ENCODE measurements at places on chromosomes 3 and 15.
A peak's percentile ranks its signal among the peaks of the same experiment; 100 is the strongest.

DNA sequence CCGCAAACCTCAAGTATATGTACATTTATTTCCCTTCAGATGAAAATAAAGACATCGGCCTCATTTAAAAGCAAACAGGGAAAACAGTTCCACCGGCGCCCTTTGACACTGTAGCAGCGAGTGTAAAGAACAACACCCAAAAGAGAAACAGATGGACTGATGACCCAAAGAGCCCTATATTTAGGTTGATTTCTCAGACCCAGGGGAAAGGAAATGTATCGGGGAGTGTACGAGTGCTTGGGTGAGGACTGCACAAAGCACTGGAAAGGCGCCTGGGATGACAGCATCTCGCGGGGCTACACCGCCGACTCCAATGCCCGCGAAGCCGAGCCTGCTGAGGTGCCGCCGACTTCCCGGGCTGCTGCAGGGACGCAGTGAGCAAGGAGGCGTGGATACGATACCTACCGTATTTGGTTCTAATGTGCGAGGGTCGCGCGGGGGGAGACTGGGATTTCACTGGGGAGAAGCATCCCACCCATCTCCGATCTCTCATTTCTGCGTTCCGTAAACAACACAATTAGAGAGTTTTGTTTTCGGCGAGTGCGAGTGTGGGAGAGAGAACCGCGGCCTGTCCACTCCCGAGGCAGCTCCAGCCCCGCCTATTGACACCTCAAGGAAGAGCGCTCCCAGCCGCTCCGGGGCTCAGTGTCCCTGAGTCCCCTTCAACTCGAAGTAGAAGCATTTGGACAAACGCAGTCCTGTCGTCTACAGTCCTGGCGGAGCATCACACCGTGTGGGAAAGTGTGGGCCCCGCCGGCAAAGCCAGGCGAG, 2.0 kb downstream of the MECOM start:
- no peak for DNase-seq

- no peak for DNase-seq
Observed at GRCh38 chr3:2927259-2927658, 182.9 kb downstream of the IL5RA start.

- DNase-seq: peak; percentile 74
Observed at GRCh38 chr15:66115568-66116206, 137.9 kb downstream of the MEGF11 start.

DNA sequence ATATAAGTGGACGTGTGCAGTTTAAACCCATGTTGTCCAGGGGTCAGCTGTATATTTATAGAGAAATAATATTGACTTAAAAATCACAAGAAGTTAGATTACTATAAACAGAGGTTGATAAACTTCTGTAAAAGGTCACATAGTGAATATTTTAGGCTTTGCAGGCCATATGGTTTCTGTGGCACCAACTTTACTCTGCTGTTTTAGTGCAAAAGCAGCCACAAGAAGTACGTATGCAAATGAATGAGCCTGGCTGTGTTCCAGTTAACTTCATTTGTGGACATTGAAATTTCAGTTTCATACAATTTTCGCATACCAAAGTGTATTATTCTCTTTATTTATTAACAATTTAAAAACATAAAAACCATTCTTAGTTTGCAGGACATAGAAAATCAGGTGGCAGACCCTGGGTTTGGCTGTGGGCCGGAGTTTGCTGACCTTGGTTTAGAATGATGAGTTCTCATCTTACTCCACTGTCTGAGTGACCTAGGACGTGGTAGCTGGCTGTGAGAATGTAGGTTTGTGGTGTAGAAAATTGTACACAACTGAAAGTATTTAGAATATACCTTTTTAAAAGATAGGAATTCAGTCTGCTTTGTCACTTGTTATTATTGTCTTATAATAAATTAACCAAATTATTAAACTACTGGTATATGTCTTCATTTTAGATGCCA, 16.3 kb downstream of the FAN1 start:
- no peak for DNase-seq

DNA sequence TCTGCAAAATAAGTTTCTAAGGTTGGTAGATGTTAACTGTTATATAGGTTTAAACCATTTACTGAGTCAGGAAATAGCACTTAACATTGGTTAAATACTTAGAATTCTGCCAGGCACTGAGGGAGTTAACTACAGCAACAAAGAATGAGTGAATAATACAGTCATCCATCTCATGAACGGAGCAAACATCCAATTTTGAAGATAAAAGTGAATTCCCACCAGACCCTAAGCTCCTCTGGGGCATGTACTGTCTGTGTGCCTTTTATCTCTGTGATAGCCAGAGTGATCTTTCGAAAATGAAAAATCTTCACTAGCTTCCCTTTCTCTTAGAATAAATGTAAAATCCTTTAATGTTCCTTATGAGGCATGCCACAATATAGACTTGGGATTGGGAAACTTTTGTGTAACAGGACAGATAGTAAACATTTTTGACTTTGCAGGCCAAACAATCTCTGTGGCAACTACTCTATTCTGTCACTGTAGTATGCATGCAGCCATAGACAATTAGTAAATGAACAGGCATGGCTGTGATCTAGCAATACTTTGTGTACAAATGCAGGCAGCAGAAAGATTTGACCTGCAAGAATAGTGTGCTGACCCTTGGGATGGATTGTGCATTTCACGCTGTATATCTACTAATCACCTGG, 294.5 kb upstream of the LMCD1 start:
- no peak for DNase-seq

DNA sequence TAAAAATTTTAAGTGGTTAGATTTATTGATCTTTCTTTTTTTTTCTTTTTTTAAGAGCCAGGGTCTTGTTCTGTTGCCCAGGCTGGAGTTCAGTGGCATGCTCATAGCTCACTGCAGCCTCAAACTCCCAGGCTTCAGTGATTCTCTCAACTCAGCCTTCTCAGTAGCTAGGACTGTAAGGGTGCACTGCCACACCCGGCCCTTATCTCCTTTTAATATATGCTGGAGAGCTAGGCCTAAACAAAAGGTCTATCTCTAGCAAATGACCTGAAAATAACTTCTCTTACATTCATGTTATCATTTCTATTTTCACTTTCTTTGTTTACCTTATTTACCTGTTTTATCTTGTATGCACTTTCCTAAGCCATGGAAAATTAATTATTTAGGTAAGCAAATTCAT, 35.2 kb upstream of the MELTF start:
- no peak for DNase-seq

DNA sequence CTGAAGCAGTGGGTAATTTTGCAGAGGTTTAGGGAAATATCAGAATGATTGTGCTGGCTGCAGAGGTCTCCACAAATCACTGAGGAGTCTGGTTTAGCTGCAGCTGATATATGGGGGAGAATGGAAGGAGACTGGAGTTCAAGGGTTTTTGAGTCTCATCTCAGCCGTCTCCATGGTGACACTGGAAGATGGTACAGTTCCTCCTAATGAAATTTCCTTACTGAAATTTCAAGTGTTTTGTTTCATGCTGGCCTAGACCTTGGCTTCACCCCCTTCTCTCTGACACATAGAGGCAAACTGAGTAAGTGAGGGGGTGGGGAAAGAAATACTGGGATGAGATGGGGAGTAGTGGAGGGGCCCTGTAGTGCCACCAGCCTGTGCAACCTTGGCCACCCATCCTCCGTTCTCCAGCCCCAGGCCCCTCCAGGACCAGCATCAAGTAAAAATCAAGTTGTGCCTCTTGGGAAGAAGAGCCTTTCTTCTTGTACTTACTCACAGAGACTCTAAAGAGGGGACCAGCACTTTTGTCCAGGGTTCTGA, 17.8 kb upstream of the MORF4L1 start:
- no peak for DNase-seq

Data from stimulated activated naive CD4-positive, alpha-beta T cell (primary cell).